ENCODE measurements at places on chromosomes 16 and 17.

DNA sequence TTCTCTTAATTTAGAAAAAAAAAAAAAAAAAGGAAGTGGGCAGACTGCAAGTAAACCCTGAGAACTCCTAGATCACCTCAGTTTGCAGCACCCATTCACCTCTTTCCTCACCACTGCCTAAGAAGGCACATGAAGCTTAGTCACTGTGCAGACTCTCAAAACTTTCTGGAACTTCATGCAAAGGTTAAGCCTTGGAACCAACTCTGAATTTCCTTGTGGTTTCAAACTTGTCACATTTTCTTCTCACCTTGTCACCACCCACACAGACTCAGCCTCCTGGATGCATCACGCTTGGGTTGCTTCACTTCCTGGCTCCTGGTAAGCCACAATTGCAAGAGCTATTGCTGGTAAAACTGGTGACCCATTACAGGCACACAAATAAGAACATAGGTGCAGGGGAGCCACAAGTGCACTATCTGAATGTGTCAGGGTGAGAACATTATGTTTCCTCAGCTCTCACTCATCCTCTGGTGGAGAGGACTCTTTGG is 15.0 kb upstream of the CPD start:
- no peak for DNase-seq

DNA sequence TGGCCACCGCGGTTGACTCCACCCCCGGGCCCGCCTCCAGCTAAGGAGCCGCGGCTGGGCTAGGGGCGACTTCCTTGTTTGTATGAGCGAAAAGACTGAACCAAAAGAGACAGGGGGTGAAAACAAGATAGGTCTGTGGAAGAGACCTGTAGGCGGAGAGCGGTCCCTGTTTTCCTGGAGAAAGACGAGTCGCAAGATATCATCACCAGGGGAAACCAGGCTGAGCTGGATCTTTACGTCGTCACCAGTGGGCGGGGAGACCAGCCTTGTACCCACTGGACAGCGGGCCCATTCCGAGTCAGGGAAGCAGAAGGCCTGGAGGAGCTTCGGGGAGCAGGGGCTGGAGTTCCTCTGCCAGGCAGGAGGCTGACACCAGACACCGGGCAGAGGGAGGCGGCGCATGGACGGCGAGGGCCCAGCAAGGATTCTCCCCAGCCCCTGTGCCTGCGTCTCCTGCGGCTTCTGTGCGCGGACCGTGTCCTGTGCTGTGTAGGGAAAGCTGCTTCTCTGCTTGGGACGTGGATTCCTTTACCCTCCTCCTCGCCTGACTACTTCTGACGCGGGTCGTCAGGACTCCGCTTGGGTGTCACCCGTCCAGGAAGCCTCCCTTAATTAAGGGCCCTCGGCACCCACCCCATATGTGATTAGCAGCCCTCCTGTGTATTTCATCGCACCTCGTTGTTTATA is 10.3 kb upstream of the ARL4D start:
- DNase-seq = peak; percentile 80

- no peak for DNase-seq
These were observed 12.2 kb upstream of the OSGIN1 start for GRCh38 chr16:83940630-83941378.

DNA sequence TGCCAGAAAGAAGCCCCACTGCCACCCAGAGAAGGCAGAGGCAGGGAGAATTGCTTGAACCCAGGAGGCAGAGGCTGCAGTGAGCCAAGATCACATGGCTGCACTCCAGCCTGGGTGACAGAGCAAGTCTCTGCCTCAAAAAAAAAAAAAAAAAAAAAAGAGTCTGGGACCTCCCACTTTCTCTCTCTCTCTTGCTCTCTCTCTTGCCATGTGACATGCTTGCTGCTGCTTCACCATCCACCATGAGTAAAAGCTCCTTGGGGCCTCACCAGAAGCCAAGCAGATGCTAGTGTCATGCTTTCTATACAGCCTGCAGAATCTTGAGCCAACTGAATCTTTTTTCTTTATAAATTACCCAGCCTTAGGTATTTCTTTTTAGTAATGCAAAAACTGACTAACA is 21.5 kb upstream of the SRSF1 start:
- no peak for DNase-seq

GRCh38 chr17:50055055-50055425 is 870 bp upstream of the ITGA3 start:
- no peak for DNase-seq

DNA sequence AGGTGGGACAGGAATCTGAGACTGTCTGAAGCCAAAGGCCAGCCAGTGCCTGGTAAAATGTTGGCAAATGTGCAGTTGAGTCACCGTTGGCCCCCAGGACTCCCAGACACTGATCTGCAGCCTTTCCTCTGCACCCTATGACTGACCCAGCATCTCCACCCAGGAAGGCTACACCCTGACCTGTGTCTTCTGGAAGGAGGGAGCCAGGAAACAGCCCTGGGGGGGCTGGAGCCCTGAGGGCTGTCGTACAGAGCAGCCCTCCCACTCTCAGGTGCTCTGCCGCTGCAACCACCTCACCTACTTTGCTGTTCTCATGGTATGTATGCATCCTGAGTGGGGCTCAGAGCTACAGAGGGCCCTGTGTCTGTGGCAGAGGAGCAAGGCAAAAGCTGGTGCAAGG is 24.0 kb downstream of the ADGRG5 start:
- no peak for DNase-seq

DNA sequence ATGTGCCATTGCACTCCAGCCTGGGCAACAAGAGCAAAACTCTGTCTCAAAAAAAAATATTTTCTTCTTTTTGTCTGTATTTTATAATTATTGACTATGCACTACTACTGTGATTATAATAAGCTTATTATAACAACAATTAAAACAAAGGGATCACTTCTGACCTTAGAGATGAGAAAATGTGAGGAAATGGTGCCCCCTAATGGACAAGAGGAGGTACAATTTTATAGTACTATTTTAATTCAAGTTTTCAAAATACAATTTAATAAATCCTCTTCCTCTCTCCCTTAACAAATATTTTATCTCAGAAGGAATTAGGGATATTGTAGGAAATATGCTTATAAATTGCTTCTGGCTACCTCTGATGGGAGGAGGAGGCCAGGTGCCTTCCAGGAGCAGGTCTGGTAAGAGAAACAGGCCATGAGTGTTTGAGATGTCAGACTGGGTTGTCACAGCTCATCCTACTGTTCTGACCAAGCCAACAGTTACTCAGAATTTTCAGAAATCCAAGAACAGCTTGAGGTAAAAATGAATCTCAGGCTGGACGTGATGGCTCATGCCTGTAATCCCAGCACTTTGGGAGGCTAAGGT is 14.0 kb downstream of the VPS53 start:
- peak; percentile 28 for DNase-seq

- no peak for DNase-seq
These were observed 24.3 kb downstream of the GOSR2 start for GRCh38 chr17:46947216-46947615.

DNA sequence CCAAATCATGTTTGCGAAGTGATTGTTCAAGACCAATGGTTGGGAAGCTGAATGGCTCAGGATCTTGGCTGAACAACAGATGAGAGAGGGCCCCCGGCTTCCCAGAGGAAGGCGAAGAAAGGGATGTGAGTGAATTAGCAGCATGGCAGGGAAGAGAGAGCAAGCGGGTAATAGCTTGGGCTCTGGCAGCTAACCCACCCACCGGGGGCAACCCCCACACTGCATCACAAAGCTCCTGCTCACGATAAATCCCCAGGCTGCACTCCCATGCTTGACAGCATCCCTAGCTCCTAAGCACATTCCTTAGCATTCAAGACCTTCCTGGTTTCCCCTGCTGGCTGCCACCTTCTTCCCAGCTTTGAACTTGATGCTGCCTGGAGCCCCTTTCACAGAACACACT is 26.2 kb upstream of the EMP2 start:
- DNase-seq = no peak

DNA sequence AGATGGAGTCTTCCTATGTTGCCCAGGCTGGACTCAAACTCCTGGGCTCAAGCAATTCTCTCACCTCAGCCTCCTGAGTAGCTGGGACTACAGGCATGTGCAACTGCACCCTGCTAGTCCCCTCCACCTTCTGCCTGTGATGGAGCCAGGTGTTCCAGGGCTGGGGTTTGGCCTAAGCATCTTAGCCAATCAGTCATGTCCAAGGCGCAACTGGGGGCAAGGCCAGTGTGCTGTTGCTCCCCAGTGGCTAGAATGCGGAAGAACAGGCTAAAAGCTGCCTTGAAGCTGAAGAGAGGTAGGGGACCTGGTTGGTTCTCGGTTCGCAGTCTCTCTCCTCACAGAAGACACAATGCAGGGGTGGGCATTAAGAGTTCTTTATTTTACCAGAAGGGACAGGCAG is 18.6 kb downstream of the FLOT2 start:
- DNase-seq = peak; percentile 81

- DNase-seq = peak; percentile 39
These were observed 582.7 kb upstream of the PSMD7 start for GRCh38 chr16:73713778-73714495.

DNA sequence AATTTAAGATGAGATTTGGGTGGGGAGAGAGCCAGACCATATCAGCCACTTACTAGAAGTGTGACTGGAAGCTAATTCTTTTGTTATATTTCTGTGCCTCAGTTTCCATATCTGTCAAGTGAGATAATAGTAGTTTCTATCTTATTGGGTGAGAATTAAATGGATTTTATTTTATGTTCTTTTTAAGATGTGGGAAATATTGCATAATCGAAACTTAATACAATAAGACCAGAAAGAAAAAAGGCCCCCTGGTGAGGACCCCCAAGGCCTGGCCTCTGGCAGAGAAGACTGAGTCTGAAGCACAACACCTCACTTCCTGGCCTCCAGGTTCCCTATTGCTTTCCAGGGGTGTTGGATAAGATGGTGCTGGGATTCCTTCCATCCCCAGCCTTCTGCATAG is 13.7 kb downstream of the PLCG2 start:
- DNase-seq = no peak

GRCh38 chr16:86347090-86347489 is 163.2 kb upstream of the FOXF1 start:
- no peak for DNase-seq

DNA sequence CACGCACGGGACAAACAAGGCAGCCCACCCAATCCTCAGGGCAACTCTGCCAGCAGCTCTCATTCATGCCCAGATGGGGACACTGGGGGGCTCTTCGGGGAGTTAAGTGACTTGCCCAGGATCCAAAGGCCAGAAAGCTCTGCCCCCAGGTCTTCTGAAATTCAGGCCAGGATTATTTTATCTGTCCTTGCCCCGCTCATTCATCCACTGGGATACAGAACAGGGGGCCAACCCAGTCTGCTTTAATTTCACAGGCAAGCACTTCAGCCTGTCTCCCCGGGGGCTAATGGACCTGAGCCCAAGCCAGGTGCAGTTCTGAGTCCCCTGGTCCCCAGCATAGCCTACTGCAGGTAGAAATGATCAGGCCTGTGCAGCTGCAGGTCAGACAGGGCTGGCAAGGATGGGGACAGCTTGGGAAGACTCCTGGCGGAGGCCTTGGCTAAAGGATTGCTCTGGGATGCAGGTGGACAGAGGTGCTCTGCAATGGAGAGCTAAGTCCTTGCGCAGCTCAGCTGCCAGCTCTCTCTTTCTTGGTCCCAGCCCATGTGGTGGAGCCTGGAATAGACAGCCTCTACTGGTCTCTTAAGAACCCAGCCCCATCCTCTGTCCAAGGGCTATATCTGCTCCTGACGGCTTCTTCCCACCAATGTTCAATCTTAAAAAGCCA is 766 bp upstream of the B3GNT9 start:
- no peak for DNase-seq

GRCh38 chr16:27417047-27417671 is 15.2 kb downstream of the IL21R start:
- DNase-seq = no peak

GRCh38 chr17:63285551-63285950 is 160.6 kb downstream of the CYB561 start:
- DNase-seq = no peak

DNA sequence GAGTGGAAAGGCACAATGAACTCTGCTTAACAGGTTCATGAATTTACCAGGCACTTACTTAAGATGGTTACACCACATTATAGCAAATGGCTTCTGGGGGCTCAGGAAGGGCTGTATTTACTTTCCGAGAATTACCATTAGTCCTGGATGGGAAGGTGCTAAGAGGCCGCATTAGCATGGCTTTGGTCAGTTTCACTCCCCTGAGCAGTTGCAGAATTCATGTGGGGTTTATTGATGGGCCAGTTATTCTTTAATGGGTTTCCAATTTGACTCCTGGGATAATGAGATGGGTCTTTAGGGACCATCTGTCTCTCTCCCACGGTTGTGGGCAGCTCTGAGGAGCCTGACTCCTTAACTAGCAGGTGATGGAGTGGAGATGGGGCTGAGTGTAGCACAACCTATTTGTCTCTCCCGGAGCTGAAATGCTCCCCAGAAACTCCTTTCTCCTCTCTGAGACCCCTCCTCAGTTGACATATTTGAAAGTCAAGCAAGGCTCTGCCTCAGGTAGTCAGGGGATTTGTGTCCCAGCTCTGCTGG is 652.5 kb downstream of the HS3ST4 start:
- DNase-seq = no peak

DNA sequence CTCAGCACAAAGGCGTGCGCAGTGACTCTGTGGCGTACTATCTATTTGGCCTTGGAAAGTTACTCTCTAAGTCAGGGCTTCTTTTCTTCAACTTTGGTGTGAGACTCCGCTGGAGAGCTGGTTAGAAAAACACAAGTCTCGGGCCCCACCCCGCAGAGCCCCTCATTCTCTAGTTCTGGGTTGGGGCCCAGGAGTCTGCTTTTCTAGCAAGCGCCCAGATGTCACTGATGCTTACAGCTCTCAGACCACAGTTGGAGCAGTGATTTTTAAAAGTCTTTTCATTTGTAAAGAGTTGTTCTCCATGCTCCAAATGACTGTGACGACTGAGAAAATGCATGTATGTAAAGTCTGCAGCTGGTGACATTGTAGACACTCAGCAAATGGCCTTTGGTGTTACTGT is 582.3 kb downstream of the WWOX start:
- DNase-seq = no peak

GRCh38 chr17:37019117-37019740 is 70.5 kb downstream of the AATF start:
- no peak for DNase-seq

- no peak for DNase-seq
These were observed 26.4 kb upstream of the SLC7A5 start for GRCh38 chr16:87895641-87896141.

DNA sequence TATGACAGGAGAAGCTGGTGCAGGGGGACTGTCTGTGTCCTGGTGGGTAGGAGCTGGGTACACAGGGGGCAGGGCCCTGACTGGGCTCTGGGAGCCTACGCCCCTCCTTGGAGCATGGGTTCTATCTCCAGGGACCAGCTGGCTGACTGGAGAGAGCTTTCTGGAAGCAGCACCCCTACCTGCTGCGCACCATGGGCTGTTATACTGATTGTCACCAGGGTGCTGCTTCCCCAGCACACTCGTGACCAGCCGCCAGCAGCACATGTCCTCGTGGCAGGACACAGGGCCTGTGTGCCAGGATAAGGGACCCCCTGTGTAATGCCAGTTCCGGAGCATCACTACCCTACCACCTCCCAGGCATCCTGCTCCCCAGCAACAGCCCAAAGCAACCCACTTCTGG is 106.0 kb downstream of the AMFR start:
- no peak for DNase-seq

- DNase-seq = no peak
These were observed at the start of gene CD300E for GRCh38 chr17:74623693-74624093. Gene CD300E, minus strand, starts transcription at chr17:74623738. Its CDS starts 117 bp downstream, at chr17:74623621.

GRCh38 chr16:87966685-87967185 is 15.5 kb downstream of the BANP start:
- no peak for DNase-seq

GRCh38 chr17:30291543-30292285 is at the start of gene BLMH:
Gene BLMH, minus strand, starts transcription at chr17:30291944. Its CDS starts 125 bp downstream, at chr17:30291819.
- DNase-seq = peak; percentile 73

- DNase-seq = no peak
These were observed 1.7 kb upstream of the HSD11B2 start for GRCh38 chr16:67429053-67429798.
